ENCODE measurements at places on chromosomes 1 and 21. TPM values are rescaled to one million over a fixed set of nuclear protein-coding genes. Genes with fewer than 3 reads are reported as not detected.

DNA sequence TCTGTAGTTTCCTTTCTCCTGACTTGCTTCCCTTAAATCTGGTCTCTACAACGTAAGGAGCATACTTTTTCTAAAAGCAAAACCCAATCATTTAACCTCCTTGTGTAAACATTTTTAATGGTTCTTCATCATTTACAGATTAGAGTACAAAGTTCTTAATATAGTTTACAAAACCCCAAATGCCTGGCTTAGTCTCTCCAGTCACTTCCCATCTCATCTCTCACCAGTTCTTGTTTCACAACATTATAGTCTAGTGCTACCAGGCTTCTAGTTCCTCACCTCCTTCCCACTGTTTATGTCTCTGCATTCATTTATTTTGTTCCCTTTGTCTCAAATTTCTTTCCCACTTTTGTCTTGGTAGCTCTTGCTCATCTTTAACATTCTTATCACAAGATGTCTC lies 168.4 kb downstream of the FASLG start:
- H3K36me3 ChIP-seq = no peaks in the 10 kb centered on the region
- no peak overlapping the region for H3K4me3 ChIP-seq

REN gene
- total RNA-seq = 0.17 TPM

GRCh38 chr1:58107943-58108342 lies 438.6 kb downstream of the OMA1 start:
- no peaks in the 10 kb centered on the region for H3K27me3 ChIP-seq
- no peak overlapping the region for H3K27ac ChIP-seq
- no peak for DNase-seq
- no peaks in the 10 kb centered on the region for H3K4me1 ChIP-seq
- H3K4me3 ChIP-seq = no peak overlapping the region

CEP104 gene
- total RNA-seq = 28.9 TPM

- no peak overlapping the region for H3K4me3 ChIP-seq
- no peak overlapping the region for H3K27ac ChIP-seq
- H3K36me3 ChIP-seq = no peaks in the 10 kb centered on the region
- DNase-seq = no peak
- H3K4me1 ChIP-seq = no peaks in the 10 kb centered on the region
- no peaks in the 10 kb centered on the region for H3K27me3 ChIP-seq
Measured at GRCh38 chr1:76257823-76258222, 183.3 kb downstream of the ST6GALNAC3 start.

SUSD4 gene
- total RNA-seq = under 0.01 TPM

GRCh38 chr1:234725177-234726132 lies 115.5 kb upstream of the IRF2BP2 start:
- peak; percentile 25 for DNase-seq
- no peak overlapping the region for H3K4me3 ChIP-seq
- H3K27ac ChIP-seq = peak overlapping the region; percentile 99
- H3K36me3 ChIP-seq = no peaks in the 10 kb centered on the region
- H3K4me1 ChIP-seq = peaks cover 37% of the 10 kb centered on the region

DNA sequence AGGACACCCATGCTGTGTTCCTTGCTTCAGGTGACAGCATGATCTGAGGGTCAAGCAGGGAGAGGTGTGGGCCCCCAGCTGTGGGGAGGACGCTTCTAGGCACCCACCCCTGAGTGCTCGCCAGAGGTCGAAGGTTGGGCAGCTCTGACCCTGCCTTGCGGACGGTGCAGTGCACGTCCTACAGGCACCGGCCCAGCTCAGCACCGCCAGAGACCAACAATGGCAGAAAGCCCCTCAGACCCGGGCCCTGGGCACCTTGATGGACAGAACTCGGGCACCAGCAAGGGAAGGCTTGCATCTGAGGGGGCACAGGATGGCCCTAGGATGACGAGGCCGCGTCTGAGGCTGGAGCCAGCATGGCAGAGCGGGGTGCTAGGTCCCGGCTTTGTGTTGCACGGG lies 24.7 kb downstream of the NADK start:
- no peaks in the 10 kb centered on the region for H3K4me1 ChIP-seq
- DNase-seq = no peak
- H3K4me3 ChIP-seq = no peak overlapping the region
- peaks cover 22% of the 10 kb centered on the region for H3K36me3 ChIP-seq

LHX8 gene
- not detected for total RNA-seq

TIAM1 gene
- total RNA-seq = 0.51 TPM

DNA sequence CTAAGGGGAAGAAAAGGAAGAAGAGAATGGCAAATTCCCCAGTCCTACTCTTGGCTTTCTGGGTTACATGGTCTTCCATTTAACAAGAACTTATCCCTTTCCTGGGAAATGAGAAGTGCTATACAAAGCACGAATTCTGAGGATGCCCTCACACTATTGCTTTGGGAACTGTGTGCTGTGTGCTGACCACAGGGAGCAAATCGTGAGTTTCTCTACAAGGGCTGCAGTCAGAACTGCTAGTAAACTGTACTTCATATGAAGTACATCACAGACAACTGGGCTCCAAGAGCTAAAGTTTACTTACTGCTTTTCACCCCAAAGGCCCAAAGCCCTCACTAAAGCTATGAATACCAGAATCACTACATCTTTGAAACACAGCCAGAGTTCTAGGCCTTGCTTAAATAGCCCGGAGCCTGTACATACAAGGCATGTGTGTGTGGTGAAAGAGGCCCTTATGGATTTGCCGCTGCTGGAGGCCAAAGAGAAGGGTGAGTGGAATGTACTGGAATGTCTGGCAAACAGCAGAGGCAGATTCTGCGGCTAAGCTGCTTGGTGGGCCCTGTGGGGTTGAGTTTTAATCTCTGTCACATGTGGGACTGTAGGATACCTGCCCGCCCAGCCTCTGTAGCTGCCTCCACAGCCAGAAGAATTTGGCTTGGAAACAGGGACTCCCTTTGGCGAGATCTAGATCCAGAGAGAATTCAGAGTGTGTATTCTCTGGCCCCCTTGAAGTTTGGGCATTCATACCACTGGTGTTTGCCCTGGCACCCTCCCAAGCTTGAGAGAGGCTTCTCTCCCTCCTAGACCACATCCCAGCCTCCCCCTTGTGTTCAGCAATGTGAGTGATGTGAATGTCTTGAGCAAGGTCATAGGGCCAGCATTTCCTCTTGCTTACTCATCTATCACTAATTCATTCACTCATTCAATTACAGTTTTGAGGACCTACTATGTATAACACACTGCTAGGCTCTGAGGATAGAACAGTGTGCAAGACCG lies 21.9 kb upstream of the TRIM67 start:
- peak; percentile 93 for DNase-seq
- no peaks in the 10 kb centered on the region for H3K36me3 ChIP-seq
- peaks cover 3% of the 10 kb centered on the region for H3K4me1 ChIP-seq
- H3K27me3 ChIP-seq = no peaks in the 10 kb centered on the region

PPM1J gene
- total RNA-seq = 1.0 TPM

DNA sequence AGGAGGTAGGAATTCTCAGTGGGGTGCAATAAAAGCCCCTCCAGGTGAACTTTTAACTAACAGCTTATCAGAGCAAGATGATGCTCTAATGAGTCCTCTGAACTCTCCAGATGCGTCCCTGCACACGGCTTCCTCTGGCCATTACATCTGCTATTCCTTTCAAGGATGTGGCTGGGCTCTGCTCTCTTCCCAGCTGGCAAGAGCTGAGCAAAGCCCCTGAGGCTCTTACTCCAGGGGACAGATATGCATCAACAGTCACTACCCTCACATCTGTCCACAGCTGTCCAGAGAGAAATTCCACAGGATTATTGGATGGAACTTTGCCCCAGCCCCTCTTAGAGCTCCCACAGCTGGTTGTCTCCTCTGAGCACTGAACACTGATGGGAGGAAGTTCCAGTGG lies 267.8 kb downstream of the C1orf94 start:
- DNase-seq = no peak
- no peak overlapping the region for H3K4me3 ChIP-seq
- no peaks in the 10 kb centered on the region for H3K4me1 ChIP-seq
- H3K27ac ChIP-seq = no peak overlapping the region
- H3K27me3 ChIP-seq = no peaks in the 10 kb centered on the region
- H3K36me3 ChIP-seq = no peaks in the 10 kb centered on the region

GRCh38 chr1:194355488-194356106 lies 1169.2 kb upstream of the B3GALT2 start:
- no peak for DNase-seq
- no peak overlapping the region for H3K27ac ChIP-seq
- no peaks in the 10 kb centered on the region for H3K27me3 ChIP-seq
- H3K4me1 ChIP-seq = no peaks in the 10 kb centered on the region

DNA sequence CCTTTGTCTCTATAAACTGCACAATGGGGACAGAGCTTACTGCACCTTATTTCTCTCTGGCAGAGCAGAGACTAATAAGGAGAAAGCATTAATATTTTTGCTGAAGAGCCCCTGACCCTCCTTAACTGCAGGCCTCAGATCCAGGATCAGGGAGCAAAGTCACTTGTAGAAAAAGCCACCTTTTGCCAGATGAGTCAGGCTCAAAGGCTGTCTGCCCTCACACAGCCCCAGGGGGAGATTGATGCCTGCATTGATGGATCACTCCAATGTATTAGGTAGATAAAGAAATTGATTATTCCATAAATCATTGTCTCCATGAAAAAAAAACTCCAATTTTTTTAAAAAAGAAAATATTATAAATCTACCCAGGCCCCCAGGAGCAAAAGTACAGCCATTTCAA lies 15.8 kb downstream of the GRIK3 start:
- H3K27me3 ChIP-seq = no peaks in the 10 kb centered on the region
- H3K4me3 ChIP-seq = no peak overlapping the region
- H3K36me3 ChIP-seq = no peaks in the 10 kb centered on the region
- H3K27ac ChIP-seq = no peak overlapping the region
- no peak for DNase-seq
- no peaks in the 10 kb centered on the region for H3K4me1 ChIP-seq

DNA sequence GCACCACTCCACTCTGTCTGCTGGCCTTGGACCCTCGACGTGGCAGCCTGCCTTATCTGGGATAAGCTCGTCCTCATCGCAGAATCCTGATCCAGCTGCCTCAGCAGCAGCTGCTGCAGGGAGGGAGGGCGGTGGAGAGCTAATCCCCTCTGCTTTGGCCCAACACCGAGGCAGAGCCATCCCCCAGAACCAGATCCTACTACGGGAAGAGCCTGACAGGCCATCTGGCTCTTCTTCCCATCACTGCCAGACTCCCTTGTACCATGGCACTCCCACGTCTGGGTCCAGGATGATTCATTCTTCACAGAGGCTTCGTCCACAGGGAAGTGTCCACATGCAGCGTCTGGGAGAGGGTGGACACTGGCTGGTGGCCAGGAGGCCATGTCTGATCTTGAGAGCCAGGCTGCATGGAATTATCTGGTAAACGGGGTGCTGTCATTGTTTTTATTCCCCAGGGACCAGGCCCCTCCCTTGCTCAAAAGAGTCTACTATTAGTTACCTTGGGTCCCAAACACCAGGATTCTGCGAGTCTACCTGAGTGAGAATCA lies 14.6 kb upstream of the PKP1 start:
- H3K4me1 ChIP-seq = peaks cover 24% of the 10 kb centered on the region
- H3K27me3 ChIP-seq = no peaks in the 10 kb centered on the region
- no peak overlapping the region for H3K4me3 ChIP-seq
- peak overlapping the region; percentile 38 for H3K27ac ChIP-seq

ASCL5 gene
- total RNA-seq = under 0.01 TPM

- no peaks in the 10 kb centered on the region for H3K27me3 ChIP-seq
- H3K4me3 ChIP-seq = no peak overlapping the region
- no peaks in the 10 kb centered on the region for H3K36me3 ChIP-seq
Measured at GRCh38 chr1:182143154-182143657, 81.7 kb upstream of the ZNF648 start.

- no peaks in the 10 kb centered on the region for H3K36me3 ChIP-seq
- no peak overlapping the region for H3K27ac ChIP-seq
- H3K4me1 ChIP-seq = no peaks in the 10 kb centered on the region
Measured at GRCh38 chr1:115118611-115119010, 29.3 kb upstream of the TSPAN2 start.

PLEKHA6 gene
- 3.8 TPM for total RNA-seq

SIPA1L2 gene
- 12.6 TPM for total RNA-seq

UBE2U gene
- total RNA-seq = not detected

CD160 gene
- not detected for total RNA-seq

- H3K36me3 ChIP-seq = no peaks in the 10 kb centered on the region
- H3K27me3 ChIP-seq = no peaks in the 10 kb centered on the region
- no peak overlapping the region for H3K27ac ChIP-seq
- no peak for DNase-seq
- no peaks in the 10 kb centered on the region for H3K4me1 ChIP-seq
Measured at GRCh38 chr1:42128499-42128898, 24.7 kb upstream of the GUCA2B start.

CELA3A gene
- total RNA-seq = not detected

DNA sequence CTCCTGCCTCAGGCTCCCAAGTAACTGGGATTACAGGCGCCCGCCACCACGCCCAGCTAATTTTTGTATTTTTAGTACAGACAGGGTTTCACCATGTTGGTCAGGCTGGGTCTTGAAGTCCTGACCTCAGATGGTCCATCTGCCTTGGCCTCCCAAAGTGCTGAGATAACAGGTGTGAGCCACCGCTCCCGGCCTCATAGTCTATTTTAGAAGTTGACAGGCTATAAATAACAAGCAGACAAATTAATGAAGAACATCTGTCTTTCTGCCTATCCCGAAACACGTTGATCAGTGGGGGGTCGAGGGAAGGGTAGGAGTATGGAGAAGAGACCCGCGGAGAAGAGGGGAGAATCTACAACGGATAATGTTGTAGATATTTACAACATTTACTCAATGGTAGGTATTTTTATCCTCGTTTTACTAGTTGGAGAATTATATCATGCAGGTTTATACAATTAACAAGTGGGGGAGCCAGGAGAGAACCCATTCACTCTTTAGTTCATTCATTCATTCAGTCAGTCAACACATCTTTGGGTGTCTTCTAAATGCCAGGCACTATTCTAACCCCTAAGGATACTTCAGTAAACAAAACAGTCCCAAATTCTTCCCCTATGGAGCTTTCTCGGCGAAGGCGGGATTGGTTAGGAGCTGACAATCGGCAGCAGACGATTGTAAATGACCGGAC lies 497 bp upstream of the IFNAR2 start:
- DNase-seq = no peak
- no peaks in the 10 kb centered on the region for H3K4me1 ChIP-seq

DNA sequence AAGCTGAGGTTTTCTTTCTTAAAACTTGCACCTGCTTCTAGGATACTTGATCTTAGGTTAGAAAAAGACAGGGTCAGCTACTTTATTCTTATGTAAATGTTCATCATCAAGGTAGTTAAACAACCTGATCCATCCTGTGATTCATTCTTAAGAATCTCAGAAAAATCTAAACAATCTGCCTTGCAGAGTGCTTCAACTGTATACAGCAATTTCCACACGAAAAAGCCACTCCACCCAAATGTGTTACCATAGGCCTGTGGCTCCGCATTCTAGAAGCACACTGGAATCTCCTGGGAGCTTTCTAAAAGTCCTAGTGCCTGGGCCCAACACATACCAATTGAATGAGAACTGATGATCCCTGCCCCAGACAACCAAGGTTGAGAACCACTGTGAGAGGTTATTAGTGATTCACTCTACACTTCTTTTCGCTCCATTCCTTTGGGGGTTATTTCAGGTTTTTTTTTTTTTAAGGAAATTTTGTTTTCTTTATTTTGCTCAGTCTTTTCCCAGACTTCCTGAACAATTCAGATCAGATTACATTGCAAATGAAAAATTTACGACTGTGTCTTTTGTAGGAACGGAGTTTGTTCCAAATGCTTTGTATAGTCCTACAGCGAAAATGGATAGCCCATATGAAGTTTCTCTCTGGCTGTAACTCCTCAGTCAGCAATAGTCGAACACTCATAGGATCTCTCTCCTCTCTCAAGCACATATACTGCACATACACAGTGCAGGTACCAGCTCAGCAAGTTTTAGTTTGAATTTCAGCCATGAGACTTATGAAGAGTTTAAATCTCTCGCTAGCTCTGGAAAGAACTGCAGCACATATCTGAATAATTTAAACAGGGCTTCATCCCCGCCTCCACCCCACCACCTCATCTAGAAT lies 16.1 kb downstream of the SMYD2 start:
- no peak overlapping the region for H3K27ac ChIP-seq
- H3K4me1 ChIP-seq = peaks cover 2% of the 10 kb centered on the region
- peak; percentile 73 for DNase-seq
- no peaks in the 10 kb centered on the region for H3K27me3 ChIP-seq

EVA1C gene
- total RNA-seq = 4.6 TPM

Data from fibroblast of lung (primary cell).